ENCODE measurements at places on chromosomes 11 and 22.

- DNase-seq = no peak
Measured at GRCh38 chr11:64752175-64752970, 7.4 kb downstream of the PYGM start.

- DNase-seq = no peak
Measured at GRCh38 chr11:44865866-44866272, 84.8 kb downstream of the TP53I11 start.

DNA sequence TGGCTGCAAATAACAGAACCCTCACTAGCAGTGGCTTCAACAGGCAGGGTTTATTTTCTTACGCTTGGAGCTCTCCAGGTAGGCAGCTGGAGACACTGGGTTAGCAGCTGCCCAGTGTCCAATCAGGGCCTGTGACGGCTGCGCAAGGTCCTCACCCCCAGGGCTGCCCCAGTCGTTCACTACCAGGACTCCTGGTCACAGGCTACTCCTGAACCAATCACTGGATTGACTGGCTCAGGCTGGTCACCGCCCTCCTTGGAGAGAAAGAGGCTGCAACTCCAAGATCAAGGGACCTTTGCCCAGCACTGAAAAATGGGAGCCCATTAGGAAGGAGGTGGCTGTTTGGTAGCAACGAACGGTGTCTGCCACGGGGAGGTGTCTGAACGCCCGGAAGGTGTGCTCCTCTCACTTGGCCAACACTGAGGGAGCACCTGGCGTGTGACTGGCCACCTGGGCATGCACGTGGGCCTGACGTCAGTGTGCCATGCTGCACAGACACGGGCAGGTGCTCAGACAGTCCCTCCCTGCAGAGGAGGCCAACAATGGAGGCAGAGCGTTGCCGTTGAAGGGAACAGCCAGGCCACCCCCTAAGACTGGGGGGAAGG lies 5.1 kb downstream of the ARSA start:
- DNase-seq = no peak

DNA sequence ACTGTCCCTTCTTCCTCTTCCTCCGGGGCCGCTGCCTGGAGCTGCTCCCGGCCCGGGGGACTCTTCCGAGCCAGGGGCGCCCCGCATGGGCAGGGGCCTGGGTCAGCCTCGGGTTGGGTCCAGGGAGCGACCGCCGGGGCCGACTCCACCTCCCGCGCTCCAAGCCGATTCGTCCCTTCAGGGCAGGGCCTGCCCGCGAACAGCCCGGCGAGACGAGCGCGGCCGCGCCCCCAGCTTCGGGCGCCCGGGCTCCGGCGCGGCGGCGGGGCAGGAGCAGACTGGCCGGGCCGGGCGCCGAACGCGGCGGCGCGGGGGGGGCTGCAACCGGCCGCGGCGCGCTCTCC lies at the start of gene LARGE1:
Gene LARGE1, minus strand, starts transcription at position 280 of the 344 bp plus-strand sequence.
- DNase-seq = no peak

GRCh38 chr11:20597680-20598484 lies 1.5 kb upstream of the SLC6A5 start:
- DNase-seq = no peak

- no peak for DNase-seq
Measured at GRCh38 chr11:4924239-4924638, at the start of gene OR51G1. OR51G1 (minus strand) TSS chr11:4924339; CDS start chr11:4924339, 0 bp downstream.

DNA sequence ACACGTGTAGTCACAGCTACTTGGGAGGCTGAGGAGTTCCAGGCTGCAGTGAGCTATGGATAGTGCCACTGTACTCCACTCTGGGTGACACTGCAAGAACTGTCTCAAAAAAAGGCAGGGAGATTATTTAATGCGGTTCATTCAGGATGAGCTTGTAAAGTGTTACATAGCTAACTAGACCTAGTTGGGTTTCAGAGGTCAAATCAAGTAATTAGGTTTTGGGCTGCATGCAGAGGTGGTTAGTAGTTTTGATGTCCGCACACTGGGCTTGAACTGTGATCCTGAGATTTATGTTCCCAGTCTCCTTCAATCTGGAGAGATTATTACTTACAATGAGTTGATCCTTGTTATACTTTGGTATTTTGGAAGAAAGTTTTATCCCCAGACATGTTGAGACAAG lies 2.1 kb upstream of the RBM4 start:
- no peak for DNase-seq

- DNase-seq = no peak
Measured at GRCh38 chr11:100459811-100460210, 227.3 kb upstream of the ARHGAP42 start.

GRCh38 chr22:49368221-49368975 lies 459.3 kb downstream of the BRD1 start:
- no peak for DNase-seq

- DNase-seq = no peak
Measured at GRCh38 chr11:15471895-15472799, 357.4 kb downstream of the INSC start.

- DNase-seq = peak; percentile 87
Measured at GRCh38 chr11:125263268-125263790, 98.8 kb downstream of the PKNOX2 start.

DNA sequence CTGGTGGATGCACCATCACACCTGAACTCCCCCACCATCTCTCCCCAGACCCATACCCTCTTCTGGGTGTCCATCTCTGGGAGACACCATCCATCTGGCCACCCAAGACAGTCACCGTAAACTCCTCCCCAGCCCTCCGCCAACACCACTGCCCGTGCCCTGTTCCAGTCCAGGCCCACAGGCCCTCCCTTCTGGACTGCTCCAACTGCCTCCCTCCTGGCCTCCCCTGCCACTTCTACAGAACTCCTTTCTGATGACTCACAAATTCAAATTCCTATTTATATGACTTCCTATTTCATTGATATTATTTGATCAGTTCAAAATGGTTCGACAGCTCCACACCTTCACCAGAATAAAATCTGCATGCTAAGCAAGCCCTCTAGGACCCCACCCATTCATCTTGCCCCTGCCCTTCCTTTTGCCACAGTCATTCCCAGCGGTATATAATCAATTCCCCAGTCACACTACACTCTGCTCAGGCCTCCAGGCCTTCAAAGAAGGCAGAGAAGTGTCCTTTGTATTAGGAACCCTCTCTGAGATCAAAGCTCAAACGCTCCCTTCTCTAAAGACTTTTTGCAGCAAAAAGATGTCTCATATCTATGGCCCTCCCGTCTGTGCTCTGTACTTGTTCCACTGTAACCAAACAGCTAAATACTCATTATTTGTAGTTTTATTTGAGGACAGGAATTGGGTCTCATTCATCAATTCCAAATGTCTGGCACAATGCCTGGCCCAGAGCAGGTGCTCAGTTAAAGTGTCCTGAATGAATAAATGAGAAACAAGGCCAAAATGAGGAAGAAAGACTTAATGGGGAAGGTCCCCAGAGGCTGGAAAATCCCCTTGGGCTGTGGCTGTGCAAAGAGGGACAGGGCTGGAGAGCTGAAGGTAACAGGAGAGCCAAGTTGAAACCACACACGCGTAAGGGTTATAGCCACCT lies 29.0 kb downstream of the MYH9 start:
- DNase-seq = no peak

DNA sequence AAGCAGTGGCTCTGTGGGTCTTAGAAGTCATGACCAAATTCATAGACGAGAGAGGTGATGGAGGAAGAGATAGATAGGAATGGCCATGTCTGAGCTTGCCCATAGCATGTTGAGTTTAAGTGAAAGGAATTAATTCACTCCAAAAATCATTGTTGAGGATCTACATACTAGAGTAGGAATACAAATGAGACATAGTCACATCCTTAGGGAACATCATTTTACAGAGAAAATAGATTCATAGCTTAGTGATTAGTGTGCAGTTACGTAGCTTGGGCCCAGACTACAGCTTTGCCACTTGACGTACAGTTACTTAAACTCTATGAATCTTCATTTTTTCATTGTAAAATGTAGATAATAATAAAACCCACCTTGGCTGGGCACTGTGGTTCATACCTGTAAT lies 21.4 kb upstream of the BMAL1 start:
- no peak for DNase-seq

GRCh38 chr11:60950024-60950423 lies 2.0 kb downstream of the SLC15A3 start:
- no peak for DNase-seq

- no peak for DNase-seq
Measured at GRCh38 chr11:12461516-12461915, 84.1 kb downstream of the PARVA start.

GRCh38 chr11:18492888-18493287 lies 33.9 kb downstream of the TSG101 start:
- no peak for DNase-seq

- no peak for DNase-seq
Measured at GRCh38 chr11:67600324-67601029, 6.3 kb upstream of the NDUFV1 start.

GRCh38 chr22:30182815-30183214 lies 63.7 kb downstream of the LIF start:
- no peak for DNase-seq

DNA sequence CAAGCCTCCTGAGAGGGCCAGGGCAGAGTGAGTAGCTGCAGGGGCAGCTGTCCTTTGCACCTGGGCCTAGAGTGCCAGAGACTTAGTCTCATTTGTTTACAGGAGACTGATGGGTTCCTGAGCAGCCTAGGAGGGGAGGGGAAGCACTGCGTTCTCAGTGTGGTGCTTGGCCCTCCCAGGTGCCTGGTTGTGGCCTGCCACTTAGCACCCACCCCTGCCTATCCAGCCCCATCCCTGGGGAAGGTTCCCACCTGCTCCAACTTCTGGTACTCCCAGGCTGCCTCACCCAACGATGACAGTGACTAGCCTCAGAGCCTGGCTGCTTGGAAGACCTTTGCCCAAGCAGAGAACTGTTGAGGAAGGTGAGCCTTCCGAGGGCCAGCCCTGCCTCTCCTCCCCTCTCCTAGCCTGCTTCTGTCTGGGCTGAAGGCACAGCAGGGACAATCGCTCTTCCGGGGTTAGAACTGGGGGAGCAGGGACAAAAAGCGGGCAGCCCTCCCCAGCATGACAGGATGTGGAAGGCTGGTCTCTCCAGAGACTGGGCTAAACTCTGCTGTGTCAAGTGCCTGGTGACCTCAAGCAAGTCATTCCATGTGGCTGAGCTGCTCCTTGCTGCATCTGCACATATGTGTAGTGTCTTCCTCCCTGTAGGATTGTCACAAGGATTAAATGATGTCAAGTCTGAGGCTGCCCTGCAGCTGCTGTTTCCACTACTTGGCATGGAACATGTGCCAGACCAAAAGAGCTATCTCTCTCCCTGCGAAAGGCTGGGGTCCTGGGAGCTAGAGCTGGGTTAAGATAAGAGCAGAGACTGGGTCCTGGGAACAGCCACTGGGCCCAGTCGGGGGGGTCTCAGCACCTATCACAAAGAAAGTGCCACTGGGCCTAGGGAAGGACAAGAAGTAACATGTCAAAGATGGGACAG lies 9.9 kb downstream of the KCNQ1OT1 start:
- DNase-seq = no peak

GRCh38 chr22:17359501-17359900 lies 9.8 kb upstream of the CECR2 start:
- no peak for DNase-seq

GRCh38 chr11:93589347-93589746 lies 46.2 kb upstream of the SMCO4 start:
- no peak for DNase-seq

DNA sequence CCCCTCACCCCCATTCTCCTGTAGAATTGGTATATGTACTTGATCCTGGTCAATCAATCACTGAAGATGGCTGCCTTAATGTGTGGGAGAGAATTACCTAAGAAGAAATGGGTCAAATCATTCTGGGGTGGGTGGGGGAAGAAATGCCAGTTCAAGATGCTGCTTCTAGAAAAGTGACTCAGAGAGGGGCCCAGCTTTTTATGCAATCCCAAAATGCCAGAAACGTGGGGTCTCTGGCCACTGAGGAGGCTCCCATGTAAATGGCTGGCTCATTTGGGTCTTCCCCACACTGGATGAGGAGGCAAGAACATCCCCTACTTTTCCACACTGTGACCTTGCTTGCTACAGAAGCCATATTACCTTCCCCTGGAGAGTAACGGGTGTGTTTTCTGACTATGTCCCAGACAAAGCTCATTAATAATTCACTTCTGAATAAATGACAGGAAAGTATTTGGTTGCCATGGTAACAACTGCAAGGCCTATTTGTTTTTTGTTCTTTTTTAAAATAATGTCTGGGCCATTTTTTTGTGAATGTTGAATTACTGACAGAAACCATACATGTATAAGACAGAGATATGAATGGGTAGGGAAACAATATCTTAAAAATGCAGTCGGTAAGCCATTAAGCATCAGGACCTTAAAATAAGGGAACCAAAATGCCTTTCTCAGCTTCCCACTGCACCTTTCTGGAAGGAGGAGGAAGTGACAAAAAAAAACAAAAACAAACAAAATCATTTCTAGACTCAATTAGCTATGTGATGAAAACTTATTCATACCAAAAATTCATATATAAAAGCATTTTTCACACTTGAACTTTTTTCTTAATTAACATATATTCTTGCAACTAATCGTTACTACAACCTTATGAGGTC lies 32.0 kb downstream of the SLC1A2 start:
- DNase-seq = no peak

DNA sequence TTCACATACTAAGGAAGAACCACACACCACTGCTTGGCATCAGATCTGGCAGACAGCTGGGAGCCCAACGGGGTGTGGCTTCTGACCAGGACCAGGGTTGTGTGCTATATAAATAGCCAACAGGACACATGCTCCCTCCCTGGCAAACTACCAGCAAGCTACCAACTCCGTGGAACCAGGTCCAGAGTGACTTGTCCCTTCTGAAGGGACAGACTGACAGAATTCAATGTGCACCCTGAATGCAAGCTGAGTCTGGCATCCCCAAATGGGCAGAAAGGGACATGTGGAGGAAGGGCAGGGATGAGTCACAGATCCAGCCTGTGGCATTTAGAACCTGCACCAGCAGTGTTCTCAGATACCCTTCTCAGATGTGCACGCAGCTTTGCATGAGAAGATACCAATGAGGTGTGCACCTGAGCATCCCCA lies 92.9 kb downstream of the MICAL3 start:
- no peak for DNase-seq

DNA sequence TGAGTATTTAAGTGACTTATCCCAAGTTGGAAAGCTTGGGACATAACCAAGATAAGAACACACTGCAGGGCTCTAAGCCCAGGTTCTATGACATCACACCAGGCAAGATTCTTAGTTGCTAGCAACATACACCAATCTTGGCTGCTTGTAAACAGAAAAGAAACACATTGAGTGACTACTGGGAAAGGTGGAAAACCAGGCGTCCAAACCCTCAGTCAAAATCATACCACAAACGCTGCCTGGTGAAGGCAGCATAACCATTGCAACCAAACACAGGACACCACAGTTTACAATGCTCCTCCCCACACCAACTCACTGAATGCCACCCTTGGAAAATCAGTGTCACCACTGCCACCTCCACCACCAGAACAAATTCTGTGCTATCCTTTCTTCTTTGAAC lies 379.9 kb downstream of the TTC28 start:
- peak; percentile 7 for DNase-seq

- DNase-seq = no peak
Measured at GRCh38 chr11:13776134-13776815, 107.8 kb downstream of the FAR1 start.

GRCh38 chr11:7892840-7893254 lies 38.2 kb downstream of the OR10A6 start:
- no peak for DNase-seq

DNA sequence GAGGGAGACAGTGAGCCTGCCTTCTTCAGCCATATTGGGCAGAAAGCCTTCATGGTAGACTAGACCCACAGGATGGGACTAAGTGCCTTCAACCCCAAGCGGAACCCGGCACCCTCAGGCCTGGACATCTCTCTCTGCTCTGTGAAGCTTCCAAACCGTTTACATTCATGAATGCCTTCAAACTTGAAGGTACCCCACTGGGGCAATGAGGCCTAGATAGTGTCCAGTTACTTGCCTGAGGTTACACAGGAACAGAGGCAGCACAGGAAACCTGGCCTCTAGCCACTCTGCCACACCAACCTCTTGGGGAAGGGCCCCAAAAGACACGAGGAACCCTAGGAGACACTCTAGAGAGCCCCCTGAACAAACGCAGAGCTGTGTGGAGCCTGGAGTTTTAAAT lies 14.5 kb upstream of the CYP2R1 start:
- no peak for DNase-seq
